ENCODE measurements at places on chromosomes 5 and 9.

DNA sequence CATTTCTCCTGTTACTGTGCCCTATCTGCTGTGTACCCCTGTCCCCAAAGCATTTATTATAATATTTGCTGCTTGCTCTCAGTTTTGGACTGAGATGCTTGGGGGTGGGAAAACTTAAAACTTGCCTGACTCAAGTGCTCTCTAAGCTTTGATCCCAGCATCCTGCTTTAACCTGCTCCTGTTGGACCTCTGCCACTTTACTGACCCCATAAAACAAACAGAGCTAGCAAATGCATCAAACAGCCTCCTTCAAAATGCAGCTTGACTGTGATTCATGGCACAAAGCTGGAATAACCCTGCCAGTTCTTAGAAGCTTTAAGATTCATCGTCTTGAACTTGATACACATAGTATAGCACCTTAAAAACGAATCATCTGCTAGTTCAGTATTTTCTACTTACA lies 212.5 kb downstream of the DEPDC1B start:
- no peak for DNase-seq

- no peak for DNase-seq
Measured at GRCh38 chr9:91694081-91694870, 255.8 kb downstream of the ROR2 start.

GRCh38 chr5:134116789-134117761 lies 2.6 kb downstream of the TCF7 start:
- DNase-seq = no peak

DNA sequence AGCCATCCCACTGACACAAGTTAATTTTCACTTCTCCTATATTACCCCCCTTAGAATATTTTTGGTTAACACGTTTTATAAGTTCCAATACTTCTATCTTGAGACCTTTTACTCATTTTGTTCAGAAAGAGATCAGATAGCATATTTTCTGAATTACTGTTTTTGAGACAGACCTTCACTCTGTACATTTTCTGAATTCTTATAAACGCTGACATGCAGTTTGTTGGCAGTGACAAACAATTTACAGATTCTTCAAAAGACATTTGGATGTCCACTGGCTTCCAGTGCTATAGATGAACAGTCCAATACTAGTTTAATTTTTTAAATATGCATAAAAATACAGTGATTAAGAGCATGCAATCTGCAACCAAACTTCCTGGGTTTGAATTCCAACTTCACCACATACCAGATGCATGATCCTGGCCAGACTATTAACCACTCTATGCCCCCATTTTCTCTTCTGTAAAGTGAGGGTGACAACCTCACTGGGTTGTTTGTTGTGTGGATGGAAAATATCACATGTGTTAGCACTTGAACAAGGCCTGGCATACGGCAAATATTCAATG lies 142.1 kb downstream of the AGTPBP1 start:
- no peak for DNase-seq

DNA sequence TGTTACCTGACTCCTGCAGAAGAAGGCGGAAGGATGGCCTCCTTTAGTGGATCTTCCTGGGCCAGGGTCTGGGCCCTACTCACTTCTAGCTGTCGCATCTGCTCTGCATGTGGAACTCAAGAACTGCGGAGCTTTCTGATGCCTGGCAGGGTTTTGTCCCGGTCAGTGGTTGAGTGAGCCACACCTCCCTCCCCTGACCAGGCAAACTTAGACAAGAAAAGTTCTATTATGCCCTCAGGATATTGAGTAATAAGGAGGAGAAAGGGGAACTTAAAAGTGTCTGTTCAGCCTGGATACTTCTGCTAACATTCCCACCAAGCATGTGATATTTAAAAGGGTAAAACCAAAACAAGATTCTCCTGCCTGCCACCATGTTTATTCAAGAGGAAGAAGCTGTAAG lies at the start of gene FYB1:
Gene FYB1 (minus strand): TSS at position 127 of the 400 bp plus-strand sequence. CDS start 16,603 bp downstream, outside the sequence.
- DNase-seq = no peak

DNA sequence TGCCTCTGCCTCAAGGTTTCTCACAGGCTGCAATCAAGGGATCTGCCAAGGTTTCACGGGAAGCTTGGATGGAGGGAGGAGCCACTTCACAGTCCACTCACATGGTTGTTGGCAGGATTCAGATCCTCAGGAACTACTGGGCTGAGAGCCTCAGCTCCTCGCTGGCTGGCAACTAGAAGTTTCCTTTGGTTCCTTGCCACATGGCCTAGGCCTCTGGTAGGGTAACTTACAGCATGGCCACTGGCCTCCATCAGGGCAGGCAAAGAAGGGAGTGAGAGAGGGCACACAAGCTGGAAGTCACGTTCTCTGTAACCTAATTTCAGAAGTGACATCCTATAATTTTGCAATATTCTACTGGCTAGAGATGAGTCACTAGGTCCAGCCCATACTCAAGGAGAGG lies 32.2 kb downstream of the SPOCK1 start:
- no peak for DNase-seq

DNA sequence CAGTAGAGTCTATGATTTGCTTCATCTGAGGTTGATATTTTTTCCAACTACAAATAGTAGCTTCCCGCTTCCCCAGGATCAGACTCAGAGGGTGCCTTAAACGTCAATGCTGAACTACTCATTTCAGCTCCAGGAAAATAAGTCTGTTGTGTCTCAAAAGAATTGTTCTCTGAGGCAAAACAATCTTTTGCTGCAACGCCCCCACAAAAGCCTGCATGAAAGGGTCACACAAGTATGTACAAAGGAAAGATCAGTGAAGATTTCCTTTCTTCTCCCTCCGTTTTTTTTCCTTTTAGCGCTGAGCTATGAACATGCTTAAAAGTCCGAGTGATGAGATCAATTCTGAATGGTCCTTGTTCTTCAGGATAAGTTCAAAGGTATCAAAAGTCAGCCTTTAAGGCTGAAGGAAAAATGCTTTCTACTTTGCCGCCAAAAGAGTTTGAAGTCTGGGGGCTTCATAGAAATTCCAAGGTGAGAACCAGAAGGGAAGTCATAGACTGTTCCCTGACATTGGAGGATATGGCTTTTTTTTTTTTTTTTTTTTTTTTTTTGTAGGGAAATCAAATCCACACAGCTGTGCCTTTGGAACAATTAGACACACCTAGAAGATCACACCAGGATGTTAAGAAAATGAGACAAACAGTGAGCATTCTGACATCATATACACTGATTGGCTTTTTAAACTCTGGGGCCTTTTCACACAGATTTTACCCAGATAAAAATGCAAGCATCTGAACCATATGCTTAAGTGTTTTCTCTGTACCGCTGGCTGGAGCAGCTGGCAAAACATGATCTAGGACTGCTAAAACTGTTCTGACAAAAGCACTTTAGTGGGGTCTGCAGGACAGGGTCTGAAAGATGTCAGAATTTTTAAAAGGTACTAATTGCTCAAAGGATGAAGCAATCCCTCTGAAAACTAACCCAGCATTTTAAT lies 329.3 kb downstream of the ENC1 start:
- DNase-seq = no peak

- no peak for DNase-seq
Measured at GRCh38 chr5:107378218-107378899, 292.4 kb downstream of the EFNA5 start.

- no peak for DNase-seq
Measured at GRCh38 chr5:14745188-14745563, 80.7 kb downstream of the OTULIN start.

- DNase-seq = no peak
Measured at GRCh38 chr5:4802044-4802443, 338.1 kb upstream of the ADAMTS16 start.

GRCh38 chr5:92809855-92810465 lies 771.1 kb downstream of the NR2F1-AS1 start:
- no peak for DNase-seq

DNA sequence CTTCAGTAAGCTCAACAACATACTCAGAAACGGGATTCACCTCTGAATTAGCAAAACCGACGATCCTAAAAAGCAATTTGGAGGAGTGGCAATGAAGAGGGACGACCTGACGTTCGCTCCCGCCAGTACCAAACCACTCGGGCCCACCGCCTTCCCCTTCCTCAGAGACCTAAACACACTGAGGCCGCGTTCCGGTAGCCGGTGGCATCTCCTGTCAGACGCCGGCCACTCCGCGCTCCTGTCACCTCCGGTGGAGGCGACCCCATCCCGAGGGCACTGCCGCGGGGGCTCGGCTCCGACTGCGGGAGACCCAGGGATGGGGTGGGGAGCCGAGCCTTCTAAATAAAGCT lies 617 bp downstream of the PPP6C start:
- DNase-seq = peak; percentile 25

DNA sequence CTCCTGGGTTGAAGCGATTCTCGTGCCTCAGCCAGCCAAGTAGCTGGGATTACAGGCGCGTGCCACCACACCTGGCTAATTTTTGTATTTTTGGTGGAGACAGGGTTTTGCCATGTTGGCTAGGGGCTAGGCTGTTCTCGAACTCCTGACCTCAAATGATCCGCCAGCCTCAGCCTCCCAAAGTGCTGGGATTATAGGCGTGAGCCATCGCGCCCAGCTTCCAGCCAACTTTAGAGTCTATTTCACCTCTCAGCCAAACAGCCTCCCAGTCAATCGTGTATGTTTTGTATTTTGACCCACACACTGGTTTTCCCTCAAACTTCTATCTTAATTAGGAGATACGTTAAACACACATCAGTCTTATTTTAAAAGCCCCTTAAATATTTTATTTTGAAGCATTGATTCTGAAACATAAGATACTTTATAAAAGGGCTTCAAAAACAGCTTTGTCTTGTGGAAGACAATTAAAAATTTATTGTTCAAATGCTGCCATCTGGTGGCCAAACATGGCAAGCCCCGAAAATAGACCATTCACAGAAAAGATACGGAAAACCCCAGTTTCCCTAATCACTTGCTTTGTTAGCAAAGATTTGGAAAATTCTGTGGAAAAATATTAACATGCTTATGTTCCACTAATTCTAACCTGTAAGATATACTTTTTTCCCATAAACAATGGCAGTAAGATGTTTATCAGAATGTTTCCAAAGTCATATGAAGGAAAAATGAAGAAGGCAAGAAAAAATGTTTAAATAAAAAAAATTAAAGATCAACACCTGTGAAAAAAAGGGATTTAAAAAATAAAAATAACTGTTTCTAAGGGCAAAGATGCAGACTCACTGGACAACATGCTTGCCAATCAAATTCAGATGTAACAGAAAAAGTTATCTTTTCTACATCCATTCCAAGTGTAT lies 33.1 kb downstream of the APTX start:
- DNase-seq = peak; percentile 6

GRCh38 chr5:99019812-99020697 lies 91.2 kb upstream of the CHD1 start:
- DNase-seq = no peak

DNA sequence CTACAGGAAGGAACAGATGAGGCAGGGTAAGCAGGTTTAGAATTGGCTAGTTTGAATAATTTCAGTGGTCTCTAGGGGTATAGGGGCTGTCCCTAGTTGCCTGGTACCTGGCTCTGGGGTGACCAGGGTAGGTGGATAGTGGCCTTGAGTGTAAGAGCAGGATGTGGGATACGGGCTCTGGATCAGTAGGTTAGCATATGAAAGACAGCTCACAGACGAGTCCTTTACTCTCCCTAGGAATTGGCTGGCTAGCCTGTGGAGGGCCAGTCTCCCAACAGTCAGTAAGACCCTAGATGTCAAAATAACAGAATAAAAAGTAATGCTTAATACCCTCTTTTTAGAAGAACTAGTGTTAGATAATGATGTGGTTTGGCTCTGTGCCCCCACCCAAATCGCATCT lies 16.6 kb upstream of the C9orf152 start:
- DNase-seq = no peak

DNA sequence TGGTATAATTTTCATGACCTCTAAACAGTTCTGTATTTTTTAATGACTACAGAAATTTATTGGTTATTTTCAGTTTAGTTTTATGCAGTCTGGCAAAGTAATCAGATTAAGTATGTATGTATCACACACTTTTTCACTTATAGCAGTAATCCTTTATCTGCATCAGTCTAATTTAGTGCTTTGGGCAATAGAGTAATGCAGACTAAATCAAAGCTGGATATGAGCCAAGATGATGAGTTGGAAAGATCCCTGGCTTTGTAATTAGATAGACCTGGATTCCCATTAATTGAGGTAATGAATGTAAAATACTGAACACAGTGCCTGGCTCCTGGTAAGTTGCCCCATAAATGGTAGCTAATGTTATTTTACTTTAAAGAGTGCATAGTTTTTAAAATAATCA lies 215.4 kb upstream of the TLX3 start:
- DNase-seq = no peak

GRCh38 chr5:150429410-150429873 lies 16.7 kb upstream of the CD74 start:
- no peak for DNase-seq

GRCh38 chr5:87777877-87778276 lies 365.1 kb upstream of the CCNH start:
- no peak for DNase-seq

GRCh38 chr5:155343468-155343867 lies 329.9 kb downstream of the KIF4B start:
- DNase-seq = no peak

GRCh38 chr5:101102506-101102905 lies 199.4 kb upstream of the ST8SIA4 start:
- DNase-seq = no peak

DNA sequence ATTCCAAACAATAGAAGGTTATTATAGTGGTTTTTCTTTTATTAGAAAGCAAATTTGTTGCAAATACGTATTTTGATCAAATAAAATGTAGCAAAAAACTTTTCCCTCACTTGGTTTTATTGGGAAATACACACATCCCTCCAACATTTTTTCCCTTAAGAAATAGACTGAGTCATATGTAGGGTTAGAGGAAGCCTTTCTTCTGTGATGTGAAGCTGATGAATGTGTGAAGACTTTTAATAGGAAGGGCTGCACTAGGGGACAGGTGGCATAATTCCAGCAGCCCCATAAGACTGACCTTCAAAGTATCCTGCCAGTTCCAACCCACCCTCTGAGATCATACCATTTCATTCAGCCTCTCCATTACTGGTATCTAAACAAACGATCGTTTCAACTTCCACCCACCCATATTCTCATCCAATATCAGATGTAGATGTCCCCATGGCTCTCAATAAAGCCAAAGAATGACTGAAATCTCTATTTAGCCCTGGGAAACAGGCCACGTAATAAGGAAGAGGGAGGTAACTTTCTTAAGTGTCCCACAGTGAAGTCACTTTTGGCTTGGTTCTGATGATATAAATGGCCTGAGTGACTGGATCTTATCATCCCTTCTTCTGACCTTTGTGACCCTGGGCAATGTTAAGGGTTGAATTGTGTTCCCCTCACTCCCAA lies 64.7 kb upstream of the LPAR1 start:
- no peak for DNase-seq

GRCh38 chr5:87097664-87098063 lies 170.0 kb upstream of the RASA1 start:
- no peak for DNase-seq

DNA sequence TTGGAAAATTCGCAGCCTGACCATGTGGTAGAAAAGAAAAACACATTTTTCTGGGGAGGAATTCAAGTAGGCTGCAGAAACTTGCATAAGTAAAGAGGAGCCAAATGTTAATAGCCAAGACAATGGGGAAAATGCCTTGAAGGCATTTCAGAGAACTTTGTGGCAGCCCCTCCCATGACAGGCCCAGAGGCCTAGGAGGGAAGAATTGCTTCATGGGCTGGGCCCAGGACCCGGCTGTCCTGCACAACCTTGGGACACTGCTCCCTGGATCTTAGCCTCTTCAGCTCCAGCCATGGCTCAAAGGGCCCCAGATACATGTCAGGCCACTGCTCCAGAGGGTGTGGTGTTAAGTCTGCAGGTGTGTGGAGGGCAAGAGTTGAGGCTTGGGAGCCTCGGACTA lies 158.6 kb downstream of the OSTF1 start:
- no peak for DNase-seq
